ENCODE measurements at places on chromosomes 6 and 20.

- DNase-seq, result no peak
Measured at GRCh38 chr20:37291724-37292126, 2.3 kb downstream of the MANBAL start.

GRCh38 chr6:3663081-3663480 lies 88.4 kb downstream of the PXDC1 start:
- DNase-seq, result no peak

GRCh38 chr6:109013656-109014305 lies 80.9 kb downstream of the SESN1 start:
- no peak for DNase-seq

- no peak for DNase-seq
Measured at GRCh38 chr6:5871296-5871695, 135.4 kb downstream of the NRN1 start.

GRCh38 chr6:33592595-33593413 lies 12.7 kb upstream of the BAK1 start:
- no peak for DNase-seq

GRCh38 chr6:92906385-92906784 lies 513.0 kb downstream of the EPHA7 start:
- no peak for DNase-seq

DNA sequence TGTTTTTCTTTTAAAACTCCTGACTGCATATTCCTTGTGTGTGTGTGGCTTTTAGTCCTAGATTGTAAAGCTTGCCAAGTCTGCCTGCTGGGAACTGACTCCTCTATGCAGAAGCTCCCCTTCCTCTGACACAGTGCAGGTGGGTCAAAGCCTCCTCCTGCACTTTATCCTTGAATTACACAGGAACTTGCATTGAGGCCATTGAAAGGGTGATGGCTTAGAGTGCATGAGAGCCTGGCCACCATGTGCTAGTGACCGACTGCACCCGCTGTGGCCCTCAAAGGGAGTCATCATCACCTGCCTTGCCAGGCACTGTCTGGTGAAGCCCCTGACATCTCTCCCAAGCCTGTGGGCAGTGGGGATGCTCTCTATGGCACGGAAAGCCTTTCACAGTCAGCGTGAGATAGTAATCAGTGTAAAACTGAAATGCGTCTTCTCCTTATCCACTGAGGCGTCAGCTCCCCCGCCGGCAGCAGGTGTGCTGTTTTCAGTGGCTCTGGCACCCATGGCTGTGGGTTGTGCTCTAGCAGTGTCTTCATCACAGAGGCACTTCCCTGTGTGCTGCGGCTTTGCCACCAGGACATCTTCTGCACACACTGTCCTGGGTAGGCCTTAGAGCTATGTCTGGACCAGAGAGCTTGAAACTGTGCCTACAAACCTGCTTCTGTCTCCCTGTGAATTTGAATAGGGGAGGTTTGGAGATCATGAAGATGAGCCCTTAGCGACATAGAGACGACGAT lies 87.9 kb downstream of the THBS2 start:
- DNase-seq, result no peak

DNA sequence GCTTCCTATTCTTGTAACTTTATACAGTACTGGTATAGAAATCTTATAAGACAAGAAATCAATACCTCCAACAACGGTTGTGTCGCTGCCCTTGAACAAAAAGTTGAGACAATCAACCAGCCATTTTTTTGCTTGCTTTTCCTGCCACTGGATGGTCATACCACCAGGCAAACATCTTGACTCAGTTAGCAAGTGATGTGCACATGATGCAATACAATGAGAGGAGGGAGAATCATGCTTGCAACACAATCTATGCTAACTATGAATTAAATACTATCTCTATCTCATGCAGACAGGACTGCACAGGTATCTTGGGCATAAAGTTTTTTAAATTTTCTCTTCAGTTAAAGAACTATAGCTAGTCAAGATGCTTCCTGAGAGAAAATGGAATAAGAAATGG lies 877.7 kb upstream of the CITED2 start:
- no peak for DNase-seq

GRCh38 chr6:45864651-45865050 lies 151.0 kb downstream of the CLIC5 start:
- DNase-seq, result no peak

DNA sequence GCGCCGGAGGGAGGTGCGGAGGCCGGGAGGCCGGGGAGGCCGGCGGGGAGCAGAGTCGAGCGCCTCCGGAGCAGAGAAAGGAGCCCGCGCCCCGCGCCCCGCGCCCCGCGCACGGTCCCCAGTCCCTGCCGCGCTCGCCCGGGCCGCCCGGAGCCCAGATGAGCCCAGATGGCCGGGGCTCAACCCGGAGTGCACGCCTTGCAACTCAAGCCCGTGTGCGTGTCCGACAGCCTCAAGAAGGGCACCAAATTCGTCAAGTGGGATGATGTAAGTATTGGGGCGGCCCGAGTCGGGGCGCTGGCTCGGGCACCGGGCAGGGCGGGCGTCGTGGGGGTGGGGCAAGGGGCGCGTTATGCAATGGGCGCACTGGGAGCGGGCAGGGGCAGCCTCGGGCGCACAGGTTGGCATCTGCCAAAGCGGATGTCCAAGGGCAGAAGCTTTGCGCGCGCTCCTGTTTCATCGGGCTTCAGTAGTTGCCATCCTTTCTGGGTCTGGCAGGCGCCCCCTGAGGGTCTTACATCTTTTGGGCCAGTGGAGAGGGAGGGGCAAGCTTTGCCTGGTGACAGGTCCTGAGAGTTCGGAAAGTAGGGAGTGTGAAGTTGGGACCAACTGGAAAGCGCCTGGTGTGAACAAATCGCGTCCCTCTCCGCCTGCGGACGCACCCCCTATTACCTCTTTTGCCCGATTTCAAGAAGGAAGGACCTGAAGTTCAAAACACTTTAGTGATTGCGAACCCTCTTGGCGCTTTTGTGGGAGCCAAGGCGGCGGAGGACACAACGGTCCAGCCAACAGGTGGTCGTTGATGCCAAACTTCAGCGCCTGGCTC lies 631 bp downstream of the PLCB1 start:
- no peak for DNase-seq

GRCh38 chr6:12848964-12849808 lies 132.6 kb downstream of the PHACTR1 start:
- DNase-seq, result no peak

DNA sequence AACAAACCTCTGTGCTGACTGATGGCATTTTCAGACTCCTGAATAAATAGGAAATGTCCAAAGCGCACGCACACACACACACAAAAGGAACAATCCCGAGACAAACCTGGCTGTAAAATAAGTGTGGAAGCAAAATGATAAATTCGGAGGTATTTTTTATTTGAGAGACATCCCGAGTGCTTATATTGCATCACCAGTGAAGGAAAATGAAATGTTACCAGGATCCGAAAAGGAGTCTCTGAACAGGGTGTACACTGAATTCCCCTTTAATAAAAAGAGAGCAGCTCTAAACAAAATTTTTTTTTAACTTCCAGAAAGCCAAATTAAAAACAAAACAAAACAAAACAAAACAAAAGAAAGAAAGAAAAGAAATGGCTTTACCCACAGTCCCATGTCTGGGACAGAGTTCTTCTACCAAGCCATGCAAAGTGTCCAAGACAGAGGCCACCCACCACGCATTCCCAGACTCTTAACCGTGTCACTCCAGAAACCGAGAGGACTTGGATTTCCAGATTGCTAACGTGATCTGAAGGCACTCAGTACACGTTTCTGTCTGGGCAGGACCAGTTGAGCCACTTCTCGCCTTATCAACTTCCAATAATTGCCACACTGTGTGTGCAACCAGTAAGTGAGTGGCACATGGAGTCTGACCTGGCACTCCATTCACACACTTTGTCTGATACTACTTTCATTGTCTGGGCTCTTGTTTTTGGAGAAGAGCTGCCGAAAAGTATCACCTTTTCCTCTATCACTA lies 817 bp downstream of the ME1 start:
- no peak for DNase-seq

DNA sequence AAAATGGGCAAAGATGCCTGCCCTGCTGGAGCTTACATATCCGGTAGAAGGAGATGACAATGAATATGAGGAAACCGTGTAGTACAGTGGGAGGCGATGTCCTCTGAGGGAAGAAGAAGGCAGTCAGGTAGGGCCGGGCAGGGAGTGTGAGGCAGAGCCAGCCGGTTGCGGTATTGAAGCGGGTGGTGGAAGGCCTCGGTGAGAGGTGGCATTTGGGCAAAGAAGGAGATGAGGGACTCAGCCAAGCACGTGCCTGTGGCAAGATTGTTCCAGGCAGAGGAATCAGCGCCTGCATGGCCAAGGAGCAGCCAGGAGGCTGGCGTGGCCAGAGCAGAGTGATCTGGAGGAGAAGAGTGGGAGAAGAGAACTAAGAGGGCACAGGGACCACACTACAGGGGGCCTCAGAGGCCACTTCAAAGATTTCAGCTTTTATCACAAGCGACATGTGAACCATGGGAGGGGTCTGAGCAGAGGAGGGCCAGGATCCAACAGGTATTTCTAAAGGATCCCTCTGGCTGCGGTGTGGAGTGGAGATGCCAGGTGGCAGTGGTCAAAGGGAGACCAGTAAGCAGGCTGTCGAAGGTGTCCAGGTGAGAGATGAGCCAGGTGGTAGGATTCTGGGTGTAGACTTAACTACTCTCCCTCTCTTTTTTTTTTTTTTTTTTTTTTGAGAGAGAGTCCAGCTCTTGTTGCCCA lies 13.8 kb downstream of the MDFI start:
- no peak for DNase-seq

DNA sequence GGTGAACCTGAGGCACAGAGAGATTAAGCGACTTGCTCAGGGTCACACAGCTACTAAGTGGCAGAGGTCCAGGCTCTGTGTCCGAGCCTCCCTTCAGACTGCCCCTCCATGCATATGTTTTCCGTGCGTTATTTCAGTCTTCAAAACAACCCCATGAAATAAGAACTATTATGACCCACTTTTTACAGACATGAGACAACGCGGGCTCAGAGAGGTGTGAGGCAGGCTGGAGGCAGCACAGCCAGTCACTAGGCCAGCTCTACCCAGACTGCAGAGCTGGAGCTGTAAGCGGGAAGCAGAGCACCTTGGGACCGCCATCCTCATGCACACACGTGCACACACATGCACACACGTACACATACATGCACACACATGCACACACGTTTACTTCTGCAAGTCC lies 62.3 kb downstream of the PSMG4 start:
- no peak for DNase-seq

DNA sequence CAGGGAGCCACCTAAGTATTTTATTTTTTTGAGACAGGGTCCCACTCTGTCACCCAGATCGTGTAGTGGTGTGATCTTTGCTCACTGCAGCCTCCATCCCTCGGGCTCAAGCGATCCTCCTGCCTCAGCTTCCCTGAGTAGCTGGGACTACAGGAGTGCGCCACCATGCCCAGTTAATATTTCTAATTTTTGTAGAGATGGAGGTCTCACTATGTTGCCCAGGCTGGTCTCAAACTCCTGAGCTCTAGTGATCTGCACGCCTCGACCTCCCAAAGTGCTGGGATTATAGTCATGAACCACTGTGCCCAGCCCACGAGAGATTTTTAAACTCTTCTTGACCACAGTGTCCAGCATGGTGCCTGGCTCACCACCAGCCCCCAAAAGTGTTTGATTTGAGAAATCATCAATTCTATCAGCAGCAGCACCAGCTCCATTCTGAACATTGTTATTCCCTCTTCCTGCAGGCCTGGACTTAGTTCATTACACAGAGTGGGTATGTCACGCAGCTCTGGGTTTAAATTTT lies 2.3 kb upstream of the TGM2 start:
- DNase-seq, result no peak

GRCh38 chr6:146775220-146775619 lies 176.4 kb downstream of the ADGB start:
- no peak for DNase-seq

DNA sequence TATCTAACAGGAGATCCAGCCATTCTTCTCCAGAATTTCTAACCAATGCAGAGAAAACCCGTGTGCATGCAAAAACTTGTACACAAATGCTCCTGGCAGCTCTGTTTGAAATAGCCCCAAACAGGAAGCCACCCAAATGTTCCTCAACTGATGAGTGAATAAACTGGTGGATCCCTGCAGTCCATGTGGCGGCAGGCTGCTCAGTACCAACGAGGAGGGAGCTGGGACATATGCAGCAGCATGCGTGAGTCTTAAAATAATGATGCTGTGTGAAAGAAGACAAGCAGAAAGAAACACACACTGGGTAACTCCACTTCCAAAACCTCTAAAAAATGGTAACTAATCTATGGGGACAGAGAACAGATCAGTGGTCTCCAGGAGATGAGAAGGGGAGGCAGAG lies 542.1 kb upstream of the AGPAT4 start:
- no peak for DNase-seq

- no peak for DNase-seq
Measured at GRCh38 chr6:73233048-73233447, 7.8 kb upstream of the KHDC1L start.

- no peak for DNase-seq
Measured at GRCh38 chr6:87653074-87653962, 48.7 kb downstream of the AKIRIN2 start.

DNA sequence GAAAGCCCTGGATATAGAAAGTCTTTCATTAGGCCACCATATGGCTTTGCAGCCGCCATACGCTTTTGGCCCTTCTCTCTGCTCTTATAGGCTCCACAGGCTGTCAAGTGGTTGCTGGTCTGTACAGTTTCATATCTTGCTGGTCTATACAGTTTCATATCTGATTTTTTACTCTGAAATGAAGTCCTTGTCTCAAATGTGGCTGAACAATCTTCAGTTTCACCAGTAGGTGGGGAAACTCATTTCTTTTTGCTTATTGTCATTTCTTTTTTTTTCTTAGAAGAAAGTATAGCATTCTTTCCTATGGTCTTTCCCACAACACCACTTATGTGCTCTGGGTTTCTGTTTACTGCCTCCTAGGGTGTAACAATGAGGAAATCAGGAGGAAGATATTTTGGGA lies 771.4 kb upstream of the MMS22L start:
- DNase-seq, result no peak

DNA sequence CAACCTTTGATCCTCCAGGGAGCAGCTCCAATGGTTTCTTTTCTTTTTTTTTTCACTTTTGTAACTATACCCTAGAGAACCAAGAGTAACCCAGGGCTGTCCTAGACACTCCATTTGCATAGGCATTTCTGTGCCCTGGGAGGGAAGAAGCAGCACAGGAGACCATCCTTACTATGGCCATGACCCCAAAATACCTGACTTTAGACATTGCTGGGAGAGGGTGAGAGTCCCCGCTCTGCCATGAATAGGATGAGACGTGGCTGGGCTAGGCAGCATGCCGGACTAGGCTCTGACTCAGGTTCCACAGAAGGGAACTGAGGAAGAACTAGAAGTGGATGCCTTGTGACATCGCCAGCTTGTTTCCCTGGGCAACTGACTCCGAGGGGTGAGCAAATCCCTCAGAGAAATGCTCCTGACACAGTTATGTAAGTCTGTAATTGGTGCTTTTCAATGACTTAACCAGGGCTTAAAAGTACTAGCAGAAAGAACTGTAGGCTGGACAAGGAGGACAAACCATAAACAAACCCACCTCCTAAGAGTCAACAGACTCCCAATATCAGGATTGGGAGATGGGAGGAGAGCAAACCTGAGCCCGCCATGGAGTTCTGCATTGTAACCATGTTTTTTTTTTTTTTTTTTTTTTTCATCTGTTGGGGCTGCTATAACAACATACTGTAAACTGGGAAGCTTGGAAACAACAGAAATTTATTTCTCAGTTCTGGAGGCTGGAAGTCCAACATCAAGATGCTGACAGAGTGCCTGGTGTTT lies 910 bp upstream of the ADTRP start:
- no peak for DNase-seq

GRCh38 chr6:75512591-75512990 lies 19.0 kb upstream of the FILIP1 start:
- no peak for DNase-seq

GRCh38 chr6:128186729-128187128 lies 285.9 kb upstream of the THEMIS start:
- DNase-seq, result no peak

Measured in esophagus squamous epithelium (tissue), 5 donors.